ENCODE measurements at places on chromosomes 16 and 17.

- DNase-seq, result no peak
These were observed 9.9 kb downstream of the DBNDD1 start for GRCh38 chr16:90009172-90009899.

- no peak for DNase-seq
These were observed 21.2 kb downstream of the IGFBP4 start for GRCh38 chr17:40464392-40464855.

GRCh38 chr17:83183145-83183948, 103.9 kb downstream of the METRNL start:
- no peak for DNase-seq

DNA sequence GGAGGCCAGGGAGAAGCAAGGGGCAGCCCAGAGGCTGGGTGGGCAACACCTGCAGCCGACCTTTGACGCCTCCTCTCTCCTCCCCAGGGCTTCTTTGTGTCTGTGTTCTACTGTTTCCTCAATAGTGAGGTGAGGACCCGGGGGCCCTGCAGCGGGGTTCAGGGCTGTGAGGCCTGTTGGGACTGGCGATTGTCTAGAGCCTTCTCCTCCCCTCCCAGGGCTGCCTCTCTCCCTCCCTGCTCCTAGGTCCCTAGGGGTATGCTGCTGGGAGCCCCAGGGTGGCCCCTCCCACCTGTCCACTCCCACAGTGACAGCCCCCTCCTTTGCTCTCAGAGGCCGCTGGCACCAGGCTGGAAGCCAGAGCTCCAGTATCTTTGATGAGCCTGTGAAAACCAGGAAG, 10.8 kb upstream of the SPPL2C start:
- DNase-seq, result no peak

- DNase-seq, result no peak
These were observed 20.5 kb upstream of the SDR42E2 start for GRCh38 chr16:22141767-22142166.
